Muscle of leg (tissue), 16 donors: ENCODE measurements at places on chromosomes 5 and 9. TPM values are rescaled to one million over a fixed set of nuclear protein-coding genes. Genes with fewer than 3 reads are reported as not detected.

Gene CTSV
- 0.87 TPM for polyA plus RNA-seq

Gene QRFP
- polyA plus RNA-seq: 0.47 TPM

Gene TMC1
- polyA plus RNA-seq: 1.4 TPM

Gene EDIL3
- 9.5 TPM for polyA plus RNA-seq

Gene PCDHA1
- not detected for polyA plus RNA-seq

Gene GABRG2
- not detected for polyA plus RNA-seq

Gene VCAN
- polyA plus RNA-seq: 382 TPM

Gene BHMT2
- polyA plus RNA-seq: 2.7 TPM

Gene ASPN
- 162 TPM for polyA plus RNA-seq

DNA sequence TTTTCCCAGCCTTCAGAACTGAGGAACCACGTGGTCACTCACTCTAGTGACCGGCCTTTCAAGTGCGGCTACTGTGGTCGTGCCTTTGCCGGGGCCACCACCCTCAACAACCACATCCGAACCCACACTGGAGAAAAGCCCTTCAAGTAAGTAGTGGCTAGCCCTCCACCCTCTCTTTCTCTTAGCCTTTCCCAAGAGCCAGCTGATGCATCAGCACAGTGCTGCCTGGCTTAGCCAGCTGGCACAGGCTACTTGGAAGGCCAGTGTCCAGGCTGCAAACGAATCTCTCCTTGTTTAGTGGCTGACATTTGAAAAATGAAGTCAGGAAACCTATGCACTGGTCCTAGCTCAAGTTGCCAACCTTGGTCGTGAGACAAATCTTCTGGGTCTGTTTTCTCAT is 91.1 kb downstream of the PRDM6 start:
- DNase-seq: peak; percentile 37

- no peak for DNase-seq
These were observed 54.8 kb upstream of the GPBP1 start for GRCh38 chr5:57119031-57119430.

- DNase-seq: no peak
These were observed 8.8 kb upstream of the TEX53 start for GRCh38 chr9:114666401-114666800.

DNA sequence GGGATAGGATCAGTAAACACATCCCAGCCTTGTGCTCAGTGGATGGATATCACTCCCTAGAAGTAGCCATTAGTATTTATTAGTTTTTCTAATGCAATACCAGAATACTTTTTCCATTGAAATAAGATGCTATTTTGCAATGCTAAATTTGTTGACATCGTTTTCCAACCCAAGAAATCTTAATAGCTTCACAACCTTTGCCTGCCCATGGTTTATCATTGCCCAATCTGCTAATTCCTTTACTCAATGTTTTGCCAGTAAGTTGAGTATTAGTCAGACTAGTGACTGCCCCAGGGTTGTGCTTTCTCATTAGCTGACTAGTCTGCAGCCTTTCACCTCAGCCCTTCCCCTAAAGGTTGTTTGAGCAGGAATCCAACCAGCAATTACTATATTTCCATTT is 62.9 kb downstream of the NREP start:
- DNase-seq: no peak

DNA sequence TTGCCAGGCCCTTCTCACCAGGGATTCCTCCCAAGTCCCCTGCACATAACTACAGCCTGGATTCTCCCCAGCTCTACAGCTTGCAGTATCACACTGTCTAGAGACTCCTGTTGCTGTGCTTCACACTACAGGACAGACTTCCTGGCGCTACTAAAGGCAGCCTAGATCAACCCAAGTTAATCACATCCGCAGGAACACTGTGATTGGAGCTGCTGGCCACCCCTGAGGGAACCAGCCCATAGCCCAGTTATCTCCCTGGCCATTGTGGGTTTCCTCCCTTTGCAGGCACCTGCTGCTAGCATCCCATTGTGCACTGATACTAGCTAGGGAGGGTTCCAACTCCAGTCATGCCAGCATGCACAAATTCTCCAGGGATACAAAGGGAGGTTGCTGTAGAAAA is 53.5 kb downstream of the NLN start:
- DNase-seq: no peak

- DNase-seq: no peak
These were observed 23.0 kb downstream of the UBE2D2 start for GRCh38 chr5:139584137-139584536.

GRCh38 chr5:173592050-173592669 is 24.3 kb downstream of the BOD1 start:
- DNase-seq: no peak

DNA sequence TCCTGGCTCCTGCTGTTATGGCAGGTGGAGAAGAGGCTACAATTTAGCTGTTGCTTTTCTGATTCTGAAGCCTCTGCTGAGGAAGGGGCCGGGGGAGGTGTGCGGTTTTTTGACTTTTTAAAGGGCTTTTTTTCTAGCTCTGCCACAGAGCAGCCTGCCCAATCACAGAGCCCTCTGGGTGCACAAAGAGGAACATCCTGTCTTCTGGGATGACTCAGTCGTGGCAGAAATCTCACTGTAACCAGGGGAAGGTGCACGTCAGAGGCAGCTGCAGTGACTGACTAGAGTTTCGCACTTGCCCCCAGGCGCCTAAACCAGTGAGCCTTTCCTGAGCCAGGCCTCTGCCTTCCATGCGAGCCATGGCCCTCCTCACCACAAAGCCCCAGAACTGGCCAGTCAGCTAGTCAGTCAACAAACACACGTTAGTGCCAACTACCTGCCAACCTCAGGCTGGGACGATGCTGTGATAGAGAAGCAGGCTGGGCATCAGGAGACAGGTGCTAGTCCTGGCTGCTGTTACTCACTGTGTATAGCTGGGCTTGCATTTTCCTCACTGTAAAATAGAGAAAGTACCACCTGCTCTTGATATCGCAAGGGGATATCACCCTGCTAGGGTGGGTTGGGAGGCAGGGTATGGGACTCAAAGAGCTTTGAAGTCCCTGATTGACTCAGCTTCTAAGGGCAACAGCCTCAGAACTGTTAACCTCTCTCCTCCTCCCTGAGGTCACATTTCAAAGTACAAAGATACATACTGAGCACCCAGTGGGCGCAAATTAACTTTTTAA is 2.2 kb downstream of the AKNA start:
- peak; percentile 77 for DNase-seq

GRCh38 chr9:133227242-133227860 is 18.3 kb upstream of the OBP2B start:
- no peak for DNase-seq

- peak; percentile 58 for DNase-seq
These were observed 88.5 kb downstream of the FAM174A start for GRCh38 chr5:100623719-100624118.

DNA sequence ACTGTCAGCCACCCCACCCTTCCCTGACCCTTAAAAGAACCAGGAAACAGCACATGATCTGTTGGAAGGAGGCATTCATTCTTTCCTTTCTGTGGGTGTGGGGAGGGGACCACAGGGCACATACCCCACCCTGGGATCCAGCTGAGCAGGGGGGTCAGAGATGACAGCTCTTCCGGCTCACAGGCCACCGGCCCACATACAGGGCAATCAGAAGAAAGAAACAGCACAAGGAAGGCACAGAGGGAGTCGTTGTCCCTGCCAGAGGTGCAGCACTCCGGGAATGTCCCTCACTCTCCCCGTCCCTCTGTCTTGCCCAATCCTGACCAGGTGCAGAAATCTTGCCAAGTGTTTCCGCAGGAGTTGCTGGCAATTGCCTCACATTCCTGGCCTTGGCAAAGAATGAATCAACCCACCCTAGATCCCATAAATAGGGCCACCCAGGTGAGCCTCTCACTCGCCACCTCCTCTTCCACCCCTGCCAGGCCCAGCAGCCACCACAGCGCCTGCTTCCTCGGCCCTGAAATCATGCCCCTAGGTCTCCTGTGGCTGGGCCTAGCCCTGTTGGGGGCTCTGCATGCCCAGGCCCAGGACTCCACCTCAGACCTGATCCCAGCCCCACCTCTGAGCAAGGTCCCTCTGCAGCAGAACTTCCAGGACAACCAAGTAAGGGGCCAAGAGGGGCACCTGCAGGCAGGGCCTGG is at the start of gene LCN2:
LCN2 (plus strand) TSS at position 453 of the 701 bp plus-strand sequence; CDS start at position 526, 73 bp downstream.
- DNase-seq: peak; percentile 70

GRCh38 chr5:16104961-16105360 is 74.6 kb downstream of the MARCHF11 start:
- DNase-seq: no peak

GRCh38 chr9:128733256-128733655 is 9.3 kb upstream of the ZDHHC12 start:
- peak; percentile 79 for DNase-seq

DNA sequence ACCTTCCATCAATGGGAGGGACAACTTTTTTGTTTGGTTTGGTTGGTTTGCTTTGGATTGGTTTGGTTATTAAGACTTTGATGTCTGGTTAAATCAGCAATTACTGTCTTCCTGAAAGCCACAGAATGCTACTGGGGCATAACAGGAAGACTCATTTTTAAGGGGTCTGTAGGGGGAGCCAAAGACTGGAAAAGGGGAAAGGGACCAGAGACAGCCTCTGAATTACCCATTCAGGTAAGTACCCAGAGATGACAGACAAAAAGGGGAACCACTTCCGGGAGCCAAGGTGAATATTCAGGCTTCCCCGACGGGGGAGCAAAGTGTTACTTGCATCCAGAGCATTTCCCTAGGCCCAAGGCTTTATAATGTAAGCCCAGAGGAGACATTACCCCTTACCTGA is 4.6 kb upstream of the FEM1C start:
- no peak for DNase-seq

DNA sequence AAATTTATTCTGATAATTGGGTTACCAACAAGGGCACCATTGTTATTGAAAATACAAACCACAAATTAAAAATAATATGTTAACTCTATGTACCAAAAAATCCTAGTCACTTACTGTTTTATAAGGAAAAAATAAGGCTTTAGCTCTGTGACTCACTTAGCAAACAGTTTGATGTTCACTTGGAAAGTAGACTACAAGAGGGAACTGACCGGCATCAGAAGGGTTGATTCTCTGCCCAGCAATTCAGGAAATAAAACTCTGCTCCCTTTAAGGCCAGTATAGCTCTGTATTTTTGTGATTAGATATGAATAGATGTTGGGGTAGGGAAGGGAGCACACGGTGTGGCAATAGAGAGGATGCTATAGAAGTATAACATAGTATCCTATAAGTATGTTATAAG is 671.3 kb downstream of the LRRC70 start:
- no peak for DNase-seq

GRCh38 chr5:14767735-14768507 is 103.4 kb downstream of the OTULIN start:
- DNase-seq: no peak

- DNase-seq: no peak
These were observed 46.8 kb upstream of the FUBP3 start for GRCh38 chr9:130532426-130533080.

DNA sequence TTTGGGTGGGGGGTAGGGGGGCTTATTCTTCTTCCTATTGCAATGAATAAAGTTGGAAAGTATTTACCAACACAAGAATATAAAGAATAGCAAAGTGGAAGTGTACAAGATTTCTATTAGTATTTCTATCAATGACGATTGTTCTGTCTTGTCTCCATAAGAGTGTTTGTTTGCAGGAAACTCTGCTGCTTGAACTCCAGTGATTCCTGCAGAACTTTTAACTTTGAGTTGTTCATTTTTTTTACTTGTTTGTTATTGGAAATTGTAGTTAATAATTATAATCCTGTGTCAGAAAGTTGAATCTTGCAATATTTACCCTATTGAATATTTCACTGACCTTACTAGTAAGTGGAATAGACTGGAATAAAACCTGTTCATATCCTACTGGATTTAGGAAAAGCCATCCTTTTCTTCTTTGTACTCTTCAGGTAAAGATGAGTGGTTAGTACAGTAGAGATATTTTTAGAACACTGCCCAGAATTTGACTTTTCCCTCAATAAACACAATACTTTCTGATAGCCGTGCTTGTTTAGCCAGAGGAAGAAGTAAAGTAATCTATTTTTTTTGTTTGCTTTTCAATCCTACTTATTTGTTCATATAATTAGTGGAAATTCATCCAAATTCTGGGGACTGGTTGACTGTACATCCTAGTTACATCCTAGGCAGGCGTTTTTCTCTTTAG is 340.4 kb downstream of the TENT4A start:
- no peak for DNase-seq

DNA sequence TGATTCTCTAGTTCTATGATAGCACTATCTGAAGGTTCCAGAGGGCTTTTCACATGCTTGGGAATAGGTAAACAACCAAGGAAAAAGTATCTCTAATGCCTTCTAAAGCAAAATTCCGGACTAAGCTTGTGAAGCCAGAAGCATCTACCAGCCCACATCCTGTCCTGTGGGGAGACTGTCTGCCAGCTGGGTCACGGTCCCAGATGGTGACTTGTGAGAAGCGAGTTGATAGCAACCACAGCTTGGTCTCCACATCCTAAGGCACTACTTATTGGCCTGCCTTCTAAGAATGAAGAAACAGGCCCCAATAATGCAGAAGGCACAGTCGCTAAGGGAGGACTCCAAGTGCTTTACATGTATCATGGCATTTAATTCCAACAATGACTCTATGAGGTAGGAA is 184.1 kb upstream of the ADRA1B start:
- DNase-seq: no peak

- no peak for DNase-seq
These were observed 77.2 kb downstream of the ITGA1 start for GRCh38 chr5:52864884-52865283.

DNA sequence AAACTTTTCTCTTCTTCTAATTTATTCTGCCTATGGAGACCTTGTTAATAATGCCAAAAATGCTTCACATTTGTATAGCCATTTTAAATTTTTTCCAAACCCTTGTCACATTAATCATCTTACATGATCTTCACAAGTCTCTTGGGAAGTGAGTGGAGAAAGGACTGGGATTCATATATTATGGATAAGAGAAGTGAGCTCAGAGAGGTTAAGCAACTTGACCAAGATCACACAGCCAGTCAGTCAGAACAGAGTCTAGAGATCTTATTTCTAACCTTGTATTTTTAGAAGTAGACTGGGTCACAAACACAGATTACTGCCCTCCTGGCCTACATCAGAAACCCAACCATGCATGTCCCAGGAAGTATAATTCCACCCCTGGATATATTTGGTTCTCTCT is 218.0 kb upstream of the ADRA1B start:
- no peak for DNase-seq

- DNase-seq: no peak
These were observed 3.5 kb downstream of the CNOT8 start for GRCh38 chr5:154861946-154862345.

- DNase-seq: no peak
These were observed 72.8 kb downstream of the PTTG1 start for GRCh38 chr5:160494451-160494850.

DNA sequence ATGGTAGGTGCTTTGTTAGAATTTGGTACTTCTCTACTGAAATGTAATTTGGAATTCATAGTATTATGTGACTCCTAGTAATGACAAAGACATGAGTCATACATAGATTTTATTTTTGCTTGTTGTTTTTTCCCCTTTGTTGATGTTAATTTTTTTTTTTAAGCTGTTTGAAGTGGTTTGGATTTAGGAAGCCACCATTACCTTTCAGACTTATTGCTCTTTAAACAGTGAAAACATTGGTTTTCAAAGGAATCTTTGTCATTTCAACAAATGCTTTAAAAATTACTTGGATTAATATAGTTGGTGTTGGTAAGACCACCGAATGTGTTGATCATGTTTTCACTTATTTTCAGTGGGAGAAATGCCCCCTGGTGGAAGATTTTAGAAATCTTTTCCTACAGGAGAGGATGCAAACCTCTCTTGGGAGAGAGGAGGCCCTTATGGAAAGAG is 170.1 kb upstream of the PITX1 start:
- no peak for DNase-seq
